ENCODE measurements at places on chromosomes 5 and 9.

- no peak for DNase-seq
Measured at GRCh38 chr5:54547711-54548250, 30.2 kb downstream of the SNX18 start.

DNA sequence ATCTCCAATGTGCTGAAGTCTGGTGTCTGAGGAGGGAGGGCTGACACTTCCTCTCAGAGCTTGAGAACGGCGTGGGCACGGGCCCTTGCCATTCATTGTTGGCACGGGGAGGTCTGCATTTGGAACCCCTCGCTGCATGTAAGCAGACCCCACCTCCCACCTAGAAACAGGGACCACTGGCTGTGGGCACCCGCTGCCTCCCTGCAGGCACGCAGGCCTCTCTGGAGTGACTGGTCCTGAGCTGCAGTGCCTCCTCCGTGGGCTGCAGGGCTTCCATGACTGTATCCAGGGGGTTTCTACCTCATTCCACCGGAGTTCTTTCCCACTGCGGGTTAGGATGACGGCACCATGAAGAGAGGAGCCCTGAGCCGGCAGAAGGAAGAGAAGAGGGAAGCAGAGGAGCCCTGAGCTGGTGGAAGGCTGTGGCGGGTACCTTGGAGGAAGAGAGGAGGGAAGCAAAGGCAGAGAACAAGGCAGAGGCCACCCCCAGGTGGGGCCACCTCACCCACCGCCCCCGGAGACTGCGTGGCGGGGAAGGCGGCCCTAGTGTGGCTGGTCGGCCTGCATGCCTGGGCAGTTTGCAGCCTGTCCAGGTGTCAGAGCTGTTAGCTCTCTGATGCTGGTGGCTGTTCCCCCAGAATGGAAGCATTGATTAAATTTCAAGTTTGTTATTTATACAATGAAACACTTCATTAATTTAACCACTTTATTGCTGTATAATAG lies 74.9 kb upstream of the CACNA1B start:
- no peak for DNase-seq

DNA sequence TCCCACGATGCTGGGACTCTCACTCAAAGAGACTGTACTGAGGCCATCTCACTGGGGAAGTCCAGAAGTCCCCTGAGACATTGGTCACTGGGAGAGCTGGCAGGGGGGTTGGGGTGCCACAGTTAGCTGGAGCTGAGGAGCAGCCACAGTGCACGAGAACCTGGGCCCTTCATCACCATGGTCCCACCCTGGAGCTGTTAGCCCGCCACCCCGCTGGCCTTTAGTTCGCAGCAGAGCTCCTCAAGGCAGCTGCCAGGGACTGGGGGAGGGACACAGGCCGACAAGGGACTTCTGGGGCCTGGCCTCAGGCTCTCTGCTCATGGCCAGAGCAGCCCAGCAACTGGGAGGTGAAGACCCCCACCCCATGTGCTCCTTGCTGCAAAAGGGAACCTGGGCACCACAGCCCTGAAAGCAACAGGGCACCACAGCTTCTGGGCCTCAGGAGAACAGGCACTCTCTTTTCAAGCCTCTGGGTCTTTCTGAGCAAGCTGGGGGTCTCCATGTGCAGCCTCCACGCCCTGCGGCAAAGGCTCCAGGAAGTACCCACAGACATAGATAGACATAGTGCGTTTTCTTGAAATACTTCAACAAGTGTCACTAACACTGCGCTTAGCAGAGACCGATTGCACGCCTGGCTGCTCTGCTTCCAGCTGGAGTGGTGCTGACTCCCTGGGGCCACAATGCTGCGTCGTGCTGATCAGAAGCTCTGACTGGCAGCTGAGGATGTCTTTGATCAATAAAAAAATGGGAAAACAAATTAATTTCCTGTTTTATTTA lies 46.0 kb downstream of the VAV2 start:
- DNase-seq, result no peak

- no peak for DNase-seq
Measured at GRCh38 chr9:98120476-98120875, 1.5 kb upstream of the TRIM14 start.

GRCh38 chr9:113475992-113476391 lies 12.5 kb downstream of the RGS3 start:
- no peak for DNase-seq

GRCh38 chr5:177494346-177495195 lies 2.8 kb downstream of the PDLIM7 start:
- peak; percentile 36 for DNase-seq

GRCh38 chr9:95482621-95483020 lies 34.1 kb downstream of the PTCH1 start:
- DNase-seq, result no peak

GRCh38 chr5:140041492-140042392 lies 1.4 kb downstream of the NRG2 start:
- DNase-seq, result peak; percentile 7

DNA sequence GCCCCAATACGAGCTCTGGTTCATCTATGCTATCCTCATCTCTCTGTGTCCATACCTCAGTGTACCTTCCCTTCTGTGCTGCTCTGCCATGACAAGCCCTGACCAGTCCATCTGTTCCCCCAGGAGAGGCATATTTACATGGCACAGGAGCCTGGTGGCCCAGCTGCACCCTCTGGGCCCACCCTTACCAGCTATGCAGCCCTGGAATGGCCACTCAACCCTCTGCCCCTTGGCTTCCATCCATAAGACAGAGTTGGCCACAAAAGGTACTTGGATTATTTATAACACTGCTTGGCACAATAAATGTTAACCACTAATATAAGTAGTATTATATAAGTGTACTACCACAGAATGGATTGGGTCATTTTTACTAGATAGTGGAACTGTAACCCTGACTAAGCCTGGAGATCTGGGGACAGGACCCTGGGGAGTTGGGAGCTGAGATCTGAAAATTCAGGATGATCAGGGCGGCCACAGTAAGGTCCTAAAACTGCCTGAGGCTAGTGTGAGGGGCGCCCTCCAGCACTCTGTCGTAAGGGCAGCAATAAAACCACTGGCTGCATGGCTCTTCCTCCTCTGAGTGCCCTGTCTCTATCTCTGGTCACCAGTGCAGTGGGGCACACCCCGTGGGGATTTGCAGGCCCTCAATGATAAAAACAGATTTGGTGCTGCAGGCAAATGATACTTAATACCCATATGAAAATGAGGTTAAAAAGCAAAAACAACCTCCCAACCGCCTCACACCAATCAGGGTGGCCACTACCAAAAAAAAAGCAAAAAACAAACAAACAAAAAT lies 65.8 kb downstream of the SEMA4D start:
- no peak for DNase-seq

DNA sequence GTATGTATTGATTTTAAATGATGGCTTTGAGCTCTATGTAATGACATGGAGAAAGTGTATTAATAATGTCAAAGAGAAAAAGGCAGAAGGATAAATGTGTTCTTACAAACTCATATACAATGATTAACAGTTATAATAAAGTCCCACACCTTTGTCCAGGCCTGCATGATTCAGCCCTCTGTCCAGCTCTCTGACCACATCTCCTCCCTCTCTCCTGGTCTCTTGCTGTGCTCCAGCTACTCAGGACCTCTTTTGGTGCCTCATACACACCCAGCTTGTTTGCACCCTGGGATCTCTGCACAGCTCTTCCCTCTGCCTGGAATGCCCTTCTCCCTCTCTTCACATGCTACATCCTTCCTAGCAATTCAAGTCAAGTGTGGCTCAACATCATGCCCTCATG lies 37.5 kb upstream of the DMRT1 start:
- no peak for DNase-seq

GRCh38 chr9:135099574-135099973 lies 12.1 kb downstream of the OLFM1 start:
- DNase-seq, result no peak

DNA sequence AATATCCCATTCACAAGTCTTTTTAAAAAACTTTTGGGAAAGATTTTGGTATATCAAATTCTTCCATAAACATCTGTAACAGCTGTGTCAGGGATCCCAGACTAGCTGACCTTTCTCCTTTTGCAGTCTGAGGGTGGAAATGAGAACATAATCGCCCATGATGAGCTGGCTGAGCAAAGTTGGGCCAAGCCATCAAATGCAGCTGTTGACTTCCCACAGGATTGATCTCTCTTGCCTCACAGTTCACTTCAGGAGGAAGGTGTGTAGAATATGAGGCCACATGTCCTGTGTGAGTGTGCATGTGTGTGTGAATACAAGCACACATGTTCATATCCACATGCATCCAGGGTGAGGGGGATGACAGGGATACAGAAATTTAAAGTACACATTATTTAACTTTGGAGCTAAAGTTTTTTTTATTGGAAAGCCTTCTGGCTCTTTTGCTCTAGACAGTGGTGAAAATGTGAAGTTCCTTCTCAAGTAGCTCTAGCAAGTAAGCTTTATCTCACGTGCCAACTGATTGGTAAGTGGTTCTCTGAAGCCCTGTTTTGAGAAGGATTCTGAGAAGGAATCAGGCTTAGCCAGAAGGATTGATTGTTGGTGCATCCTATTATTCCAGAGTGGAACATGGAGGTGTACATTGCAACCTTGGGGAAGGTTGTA lies 468.8 kb upstream of the DMAC1 start:
- DNase-seq, result no peak

DNA sequence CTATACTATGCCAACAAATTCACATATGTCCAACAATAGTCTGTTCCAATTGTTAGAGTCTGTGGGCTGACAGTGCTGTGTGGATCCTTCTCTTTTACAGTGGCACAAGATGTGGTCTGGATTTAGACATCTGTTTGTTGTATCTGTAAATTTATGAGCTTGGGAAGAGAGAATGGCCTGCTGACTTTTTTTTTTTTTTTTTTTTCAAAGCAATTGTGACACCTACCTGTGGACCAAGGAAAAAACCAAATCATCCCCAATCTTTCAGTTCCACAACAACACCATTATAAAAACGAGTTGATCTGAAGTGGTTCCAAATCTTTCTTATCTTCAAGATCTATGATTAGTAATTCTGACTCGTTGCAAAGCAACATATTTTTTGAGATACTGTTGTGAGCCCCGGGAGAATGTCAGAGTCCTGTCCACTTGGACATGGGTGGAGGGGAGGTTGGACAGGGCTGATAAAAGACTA lies 4.9 kb downstream of the IRX2 start:
- DNase-seq, result no peak

DNA sequence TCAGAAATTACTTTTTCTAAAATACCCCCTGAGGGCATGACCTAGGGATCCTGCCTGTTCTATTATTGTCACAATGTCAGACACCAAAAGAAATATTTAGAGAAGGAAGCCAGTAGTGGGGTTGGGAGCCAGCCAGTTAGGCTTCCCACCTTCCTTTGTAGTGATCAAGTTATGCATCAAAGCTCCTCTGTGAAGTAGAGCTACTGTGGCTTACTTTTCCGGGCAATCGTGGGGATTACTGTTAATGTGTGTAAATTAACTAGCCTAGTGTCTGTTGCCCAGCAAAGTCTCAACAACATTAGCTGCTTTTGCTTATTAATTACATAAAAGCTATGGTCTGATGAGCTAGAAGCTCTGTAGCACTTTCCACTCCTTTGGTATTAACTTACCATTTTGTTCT lies 109.0 kb upstream of the PCAT7 start:
- no peak for DNase-seq

GRCh38 chr9:23812673-23813072 lies 13.4 kb downstream of the ELAVL2 start:
- DNase-seq, result no peak

- DNase-seq, result no peak
Measured at GRCh38 chr9:91103931-91104330, 257.8 kb downstream of the AUH start.

- DNase-seq, result no peak
Measured at GRCh38 chr5:89346573-89346972, 463.6 kb upstream of the MEF2C start.

GRCh38 chr9:127897193-127897692 lies 2.2 kb downstream of the ST6GALNAC6 start:
- DNase-seq, result peak; percentile 48

DNA sequence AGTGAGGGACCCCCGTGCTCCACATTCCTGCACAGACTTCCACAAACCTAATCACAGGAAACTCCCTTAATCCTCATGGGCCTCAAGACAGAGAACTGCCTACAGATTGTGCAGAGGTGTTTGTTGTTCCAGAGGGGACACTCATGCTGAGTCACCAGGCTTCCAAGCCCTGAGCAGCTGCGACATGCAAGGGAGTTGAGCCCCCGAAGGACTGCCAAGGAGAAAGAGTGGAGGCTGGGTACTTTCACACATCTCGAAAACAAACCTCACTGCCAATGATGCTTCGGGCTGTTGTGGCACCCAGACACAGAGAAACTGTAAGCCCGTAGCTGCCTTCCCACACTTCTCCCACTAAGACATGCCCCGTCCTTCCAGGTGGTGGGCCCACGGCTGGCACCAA lies 480.8 kb downstream of the CDH12 start:
- no peak for DNase-seq

DNA sequence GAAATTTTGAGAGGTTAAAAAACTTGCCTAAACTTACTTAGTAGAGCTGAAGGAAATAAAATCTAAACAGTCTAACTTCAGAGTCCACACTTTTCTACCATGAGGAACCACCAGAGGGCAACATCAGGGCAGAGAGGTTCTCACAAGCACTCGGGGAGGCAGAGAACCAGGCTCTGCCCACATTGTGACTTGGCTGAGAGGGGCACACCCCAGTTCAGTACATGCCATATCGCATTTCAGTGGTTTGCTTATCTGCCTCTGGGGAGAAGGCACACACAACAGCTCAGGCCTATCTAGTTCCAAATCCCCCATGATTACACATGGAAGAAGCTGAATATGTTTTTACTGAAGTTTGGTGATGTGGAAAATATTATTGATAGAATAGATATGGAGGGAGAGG lies 49.2 kb downstream of the EQTN start:
- DNase-seq, result peak; percentile 0

GRCh38 chr9:114290561-114290986 lies 32.3 kb upstream of the ORM1 start:
- no peak for DNase-seq

- peak; percentile 48 for DNase-seq
Measured at GRCh38 chr9:75152416-75152815, 64.1 kb downstream of the OSTF1 start.

DNA sequence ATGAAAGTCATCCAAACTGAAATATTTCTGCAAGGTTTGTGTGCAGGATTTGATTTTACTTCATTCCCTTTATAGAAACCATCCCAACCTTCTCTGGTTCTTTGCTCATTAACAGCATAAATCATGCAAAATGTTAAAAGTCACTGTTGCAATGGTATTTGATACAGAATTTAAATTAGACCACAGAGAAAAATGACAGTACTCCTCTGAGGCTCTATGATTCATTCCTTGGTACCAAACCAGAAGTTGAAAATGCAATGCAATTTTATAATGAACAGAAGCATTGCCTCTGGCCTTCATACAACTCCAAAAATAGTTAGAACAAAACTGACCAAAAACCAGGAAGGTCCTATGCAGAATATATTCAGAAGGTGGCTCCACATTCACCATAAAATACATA lies 607.1 kb downstream of the TLE1 start:
- no peak for DNase-seq
